ENCODE measurements at places on chromosomes 1 and 21.

GRCh38 chr1:28021064-28021463, 61.3 kb downstream of the XKR8 start:
- no peak for DNase-seq

DNA sequence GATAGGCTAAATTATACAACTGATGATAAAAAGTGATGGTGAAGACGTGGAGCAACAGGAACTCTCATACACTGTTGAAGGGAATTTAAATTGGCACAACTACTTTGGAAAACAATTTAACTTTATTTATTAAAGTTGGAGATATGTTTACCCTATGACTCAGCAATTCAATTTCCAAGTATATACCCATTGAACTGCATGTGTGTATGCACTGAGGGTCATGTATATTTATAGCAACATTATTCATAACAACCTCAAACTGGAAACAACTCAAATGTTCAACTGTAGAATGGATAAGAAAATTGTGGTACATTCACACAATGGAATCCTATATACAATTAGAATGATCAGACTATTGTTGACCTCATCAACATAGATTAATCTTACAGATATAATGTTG, 16.5 kb upstream of the BCAS2 start:
- no peak for DNase-seq

GRCh38 chr1:246708166-246708565, 16.0 kb upstream of the SCCPDH start:
- DNase-seq, result no peak

- DNase-seq, result no peak
Observed at GRCh38 chr1:81493102-81493869, 307.4 kb upstream of the ADGRL2 start.

DNA sequence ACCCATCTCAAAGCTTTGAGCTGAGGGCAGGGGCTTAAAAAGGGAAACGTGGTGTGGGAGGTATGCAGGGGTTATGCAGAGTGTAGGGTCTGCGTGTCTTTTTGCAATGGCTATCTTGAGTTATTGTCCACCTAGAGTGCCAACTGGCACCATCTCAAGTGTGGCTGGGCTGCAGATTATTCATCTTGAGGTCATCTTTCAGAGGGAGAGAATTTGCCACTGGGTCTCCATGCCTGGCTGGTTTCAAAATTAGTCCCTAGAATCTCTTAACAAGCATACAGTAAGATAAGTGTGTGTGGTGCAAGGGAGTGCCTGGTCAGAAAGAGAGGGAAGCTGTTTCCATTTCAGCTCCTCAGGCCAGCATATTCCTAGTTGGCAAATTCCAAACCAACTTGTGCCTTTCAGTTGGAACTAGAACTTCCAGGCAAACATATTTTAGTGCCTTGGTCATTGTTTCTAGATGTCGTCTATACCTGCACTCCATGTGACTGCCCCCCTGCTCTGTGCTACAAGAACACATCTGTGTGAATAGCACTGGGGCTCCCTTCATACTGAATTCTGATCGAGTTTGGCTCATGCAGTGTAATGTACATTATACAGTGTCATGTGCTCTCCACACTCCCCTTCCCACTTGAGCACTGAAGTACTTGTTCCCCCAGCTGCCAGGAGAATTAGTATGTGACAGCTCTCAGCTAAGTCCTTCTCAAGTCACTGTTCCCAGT, 5.0 kb upstream of the OR2T8 start:
- no peak for DNase-seq

GRCh38 chr1:16248007-16248436, 11.0 kb upstream of the CPLANE2 start:
- DNase-seq, result no peak

GRCh38 chr1:107158496-107158895, 17.7 kb downstream of the NTNG1 start:
- DNase-seq, result no peak

DNA sequence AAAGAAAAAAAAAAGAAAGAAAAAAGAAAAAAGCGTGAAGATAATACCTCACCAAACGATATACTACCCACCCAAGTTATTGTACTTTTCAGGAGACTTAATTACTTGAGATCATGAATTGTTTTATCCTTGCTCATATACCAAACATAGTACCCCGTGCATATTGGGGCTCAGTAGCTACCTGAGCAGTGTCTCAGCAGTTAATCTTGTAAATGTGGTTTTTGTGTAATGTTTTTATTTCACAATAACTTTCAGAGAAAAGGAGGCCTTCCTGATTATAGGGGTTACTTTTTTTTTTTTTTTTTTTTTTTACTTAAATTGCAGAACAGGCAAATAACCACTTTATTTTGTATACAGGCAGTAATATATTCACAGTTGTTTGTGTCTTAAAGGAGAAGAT, 80.3 kb downstream of the OSBPL9 start:
- no peak for DNase-seq

DNA sequence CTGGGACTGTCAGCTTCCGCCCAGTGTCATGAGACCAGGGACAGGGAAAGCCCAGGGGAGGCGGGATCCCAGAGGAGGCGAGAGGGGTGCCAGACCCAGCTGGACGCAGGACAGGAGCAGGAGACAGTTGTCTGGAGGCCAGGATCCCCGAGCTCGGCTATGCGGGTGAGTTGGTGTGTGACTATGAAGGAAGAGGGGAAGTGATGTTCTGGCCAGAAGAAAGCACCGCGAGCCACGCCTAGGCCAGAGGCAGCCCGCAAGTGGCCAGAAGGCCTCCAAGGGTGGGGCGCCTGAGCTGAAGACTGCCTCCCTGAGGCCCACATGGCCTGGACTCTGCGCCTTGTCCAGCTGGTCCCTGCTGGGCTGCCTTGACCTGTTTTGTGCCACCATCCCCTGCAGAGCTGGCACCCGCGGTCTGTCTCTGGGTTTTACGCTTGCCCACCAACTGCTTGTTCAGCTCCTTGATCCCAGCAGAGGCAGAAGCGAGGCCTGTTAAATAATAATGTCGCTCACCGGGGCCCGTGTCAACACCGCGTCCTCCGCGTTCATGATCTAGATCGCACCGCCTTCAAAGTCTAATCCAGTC, 85.2 kb upstream of the ACTL8 start:
- no peak for DNase-seq

- no peak for DNase-seq
Observed at GRCh38 chr1:167373986-167374385, 144.3 kb downstream of the CD247 start.

DNA sequence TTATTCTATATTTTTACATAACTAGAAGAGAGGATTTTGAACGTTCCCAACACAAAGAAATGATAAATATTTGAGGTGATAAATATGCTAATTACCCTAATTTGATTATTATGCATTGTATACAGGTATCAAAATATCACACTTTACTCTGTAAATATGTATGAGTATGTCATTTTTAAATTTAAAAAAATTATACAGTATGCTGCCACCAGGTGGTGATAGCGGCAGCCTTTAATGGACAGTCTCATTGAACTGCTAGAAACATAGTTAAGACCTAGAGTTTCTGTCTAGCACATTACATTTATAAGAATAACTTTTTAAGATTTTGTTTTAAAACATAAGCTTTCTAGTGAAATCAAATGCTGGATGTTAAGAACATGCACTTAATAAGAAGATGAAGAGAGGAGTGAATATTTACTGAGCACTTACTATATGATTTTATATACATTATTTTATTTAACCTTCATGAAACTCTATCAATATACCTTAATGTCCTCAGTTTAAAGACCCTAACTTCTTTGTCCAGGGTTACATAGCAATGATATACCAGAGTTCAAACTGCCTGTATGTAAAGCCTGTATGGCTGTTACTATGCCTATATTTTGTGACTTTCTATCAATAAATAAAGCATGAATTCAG, 207.1 kb downstream of the NUF2 start:
- DNase-seq, result peak; percentile 32

- no peak for DNase-seq
Observed at GRCh38 chr1:12542138-12542465, 75.9 kb downstream of the DHRS3 start.

DNA sequence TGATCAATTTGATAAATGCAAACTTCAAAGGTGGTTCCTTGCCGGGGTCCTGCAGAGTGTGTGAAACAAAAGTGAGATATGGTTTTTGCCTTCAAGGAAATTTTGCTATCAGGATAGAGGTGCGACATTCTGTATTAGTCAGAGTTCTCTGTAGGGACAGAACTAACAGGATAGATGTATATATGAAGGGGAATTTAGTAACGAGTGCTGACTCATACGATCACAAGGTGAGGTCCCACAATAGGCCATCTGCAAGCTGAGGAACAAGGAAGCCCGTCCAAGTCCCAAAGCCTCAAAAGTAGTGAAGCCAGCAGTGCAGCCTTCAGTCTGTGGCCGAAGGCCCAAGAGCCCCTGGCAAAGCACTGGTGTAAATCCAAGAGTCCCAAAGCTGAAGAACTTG, 157.0 kb downstream of the RYR2 start:
- no peak for DNase-seq

DNA sequence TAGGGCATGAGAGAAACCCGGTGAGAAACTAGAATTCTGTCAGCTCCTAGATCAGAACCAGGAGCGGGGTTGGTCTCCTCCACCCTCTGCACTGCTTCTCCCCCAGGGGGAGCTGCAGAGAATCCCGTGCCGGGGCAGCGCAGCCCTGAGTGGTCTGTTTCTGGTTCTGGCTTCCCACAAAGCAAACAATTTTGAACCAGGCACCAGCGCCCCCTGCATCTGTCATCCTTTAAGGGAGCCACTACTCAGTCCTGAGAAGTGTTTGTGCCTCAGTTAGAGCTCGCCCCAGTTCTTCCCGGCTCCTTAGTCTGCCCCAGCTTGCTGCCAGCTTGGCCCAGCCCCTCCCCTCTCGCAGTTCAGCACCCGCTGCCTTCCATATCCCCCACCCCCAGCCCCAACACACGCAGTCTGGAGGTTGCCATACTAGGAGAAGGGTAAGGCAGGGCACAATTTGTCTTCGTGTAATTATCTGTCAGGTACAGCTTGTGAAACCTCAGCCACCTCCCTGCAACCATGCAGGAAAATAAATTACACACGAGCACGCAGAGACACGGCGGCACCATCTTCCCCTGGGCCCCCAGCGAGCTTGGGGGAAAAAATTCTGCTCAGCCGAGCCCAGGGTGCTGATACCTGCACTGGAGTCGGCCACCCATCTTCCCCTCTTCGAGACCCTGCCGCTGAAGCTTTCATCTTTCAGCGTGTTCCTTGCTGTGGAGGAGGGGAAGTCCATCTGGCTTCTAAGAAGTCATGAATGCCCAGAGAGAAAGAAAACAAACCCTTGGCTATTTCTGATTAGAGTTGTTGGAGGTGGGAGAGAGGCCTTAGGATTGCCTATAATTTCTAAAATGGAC, 62.6 kb upstream of the CD1D start:
- peak; percentile 79 for DNase-seq

DNA sequence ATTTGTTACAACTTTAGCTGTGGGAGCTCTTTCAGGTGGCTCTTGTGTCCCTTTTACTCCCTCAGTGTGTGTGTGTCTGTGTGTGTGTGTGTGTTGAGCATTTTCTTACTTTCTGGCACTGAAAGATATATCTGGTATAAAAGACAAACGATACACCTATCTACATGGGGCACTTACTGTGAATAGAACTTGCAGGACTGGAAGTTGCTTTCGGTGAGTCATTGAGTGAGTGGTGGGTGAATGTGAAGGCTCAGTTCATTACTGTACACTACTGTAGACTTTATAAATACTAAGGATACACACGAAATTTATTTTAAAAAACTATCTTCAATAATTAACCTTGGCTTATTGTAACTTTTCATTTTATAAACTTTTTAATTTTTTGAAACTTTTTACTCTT, 38.7 kb downstream of the BTBD8 start:
- no peak for DNase-seq

DNA sequence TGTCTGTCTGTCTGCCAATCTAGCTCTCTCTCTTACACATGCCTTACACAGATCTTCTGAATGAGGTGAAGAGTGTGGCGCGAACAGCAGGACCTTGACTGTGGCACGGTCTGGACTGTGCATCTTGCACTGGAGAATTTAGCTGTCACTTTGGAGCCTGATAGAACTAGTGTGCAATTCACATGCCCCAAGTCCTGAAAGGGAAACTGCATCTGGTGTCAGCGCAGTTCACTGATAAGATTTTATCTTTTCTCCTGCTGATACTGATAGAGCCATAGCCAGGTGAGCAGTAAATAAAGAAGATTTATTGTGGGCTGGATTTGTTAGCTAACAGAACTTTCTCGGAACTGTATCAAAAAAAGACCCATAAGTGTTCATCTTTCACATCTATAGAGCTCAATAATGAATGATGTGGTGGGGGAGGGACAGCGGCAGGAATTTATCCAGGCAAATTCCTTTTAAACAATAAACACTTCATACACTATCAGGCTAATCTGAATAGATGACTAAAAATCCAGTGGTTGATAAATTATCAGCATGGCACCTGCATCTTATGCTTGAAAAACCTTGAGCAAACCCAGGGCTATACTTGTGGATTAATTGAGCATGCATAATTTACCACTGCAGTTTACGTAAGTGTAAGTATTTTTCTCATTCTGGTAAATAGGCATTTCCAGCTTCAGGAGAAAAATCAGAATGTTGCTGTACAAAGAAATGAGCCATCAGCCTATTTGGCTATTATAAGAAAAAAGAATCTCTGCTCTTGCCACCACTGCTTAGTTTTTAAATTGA, 104.1 kb downstream of the NTNG1 start:
- no peak for DNase-seq

- DNase-seq, result no peak
Observed at GRCh38 chr1:197413564-197413963, 145.5 kb downstream of the CRB1 start.

GRCh38 chr1:40519517-40519916, 10.9 kb downstream of the EXO5 start:
- no peak for DNase-seq

GRCh38 chr1:29548091-29548490, 311.8 kb downstream of the PTPRU start:
- DNase-seq, result no peak

- DNase-seq, result no peak
Observed at GRCh38 chr1:154772606-154773506, 97.2 kb downstream of the KCNN3 start.

DNA sequence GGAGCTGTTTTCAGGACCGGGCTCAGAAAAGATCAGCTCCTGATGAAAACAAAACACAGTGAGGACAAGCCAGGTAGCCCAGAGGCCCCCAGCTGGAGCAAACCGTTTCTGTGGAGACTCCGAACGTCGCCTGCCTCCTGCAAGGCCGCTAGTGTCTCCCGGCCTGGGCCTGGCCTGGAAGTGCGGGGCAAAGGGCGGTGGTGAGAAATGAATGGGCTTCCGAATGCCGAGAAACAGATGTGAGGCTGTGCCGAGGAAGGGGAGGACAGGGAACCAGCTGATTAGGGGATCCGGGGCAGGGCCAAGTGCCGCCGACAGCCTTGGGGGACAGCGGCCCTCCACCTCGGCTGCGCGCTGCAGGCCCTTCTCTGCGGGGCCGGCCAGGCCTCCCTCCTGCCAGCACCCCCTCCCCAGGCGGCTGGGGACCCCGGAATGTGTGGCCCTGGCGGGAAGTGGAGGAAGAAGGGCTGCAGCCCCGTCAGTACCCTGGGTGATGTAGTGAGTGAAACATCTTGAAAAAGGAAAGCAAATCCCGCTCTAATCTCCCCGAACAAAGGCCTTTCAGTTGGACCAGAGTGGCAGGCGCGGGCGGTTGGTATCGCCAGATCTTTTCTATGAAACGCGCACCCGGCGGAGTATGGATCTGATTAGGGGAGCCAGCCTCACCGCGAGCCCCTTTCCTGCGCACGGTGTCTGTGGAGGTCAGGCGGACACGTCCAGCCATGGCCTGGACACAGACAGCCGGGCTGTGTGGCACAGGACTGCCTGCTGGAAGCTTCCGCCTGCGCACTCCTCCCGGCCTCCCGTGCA, 52.6 kb downstream of the PRDM16 start:
- DNase-seq, result no peak

Data from NCI-H1694 (cell line).